ENCODE measurements at places on chromosomes 4 and X. TPM values are rescaled to one million over a fixed set of nuclear protein-coding genes. Genes with fewer than 3 reads are reported as not detected.

S100P gene
- 4.1 TPM for total RNA-seq

SPANXA1 gene
- total RNA-seq = not detected

SLC4A4 gene
- 0.30 TPM for total RNA-seq

SPON2 gene
- 1.5 TPM for total RNA-seq

AFM gene
- total RNA-seq = not detected

PAGE5 gene
- total RNA-seq = not detected

SLC49A3 gene
- total RNA-seq = 5.5 TPM

DCAF4L1 gene
- total RNA-seq = 0.39 TPM

Measured in HCT116 (cell line).